ENCODE measurements at places on chromosomes 13 and 19.

- no peak for DNase-seq
Observed at GRCh38 chr13:89568746-89569145, 1778.7 kb upstream of the MIR17HG start.

- DNase-seq, result no peak
Observed at GRCh38 chr19:57934820-57935665, at the start of gene ZNF418. TSS of gene ZNF418 (minus strand) at chr19:57935402. CDS start at chr19:57933822, 1,580 bp downstream.

GRCh38 chr13:77584106-77584505 lies 48.6 kb downstream of the SCEL start:
- no peak for DNase-seq

- no peak for DNase-seq
Observed at GRCh38 chr19:3672575-3672948, 27.7 kb downstream of the PIP5K1C start.

DNA sequence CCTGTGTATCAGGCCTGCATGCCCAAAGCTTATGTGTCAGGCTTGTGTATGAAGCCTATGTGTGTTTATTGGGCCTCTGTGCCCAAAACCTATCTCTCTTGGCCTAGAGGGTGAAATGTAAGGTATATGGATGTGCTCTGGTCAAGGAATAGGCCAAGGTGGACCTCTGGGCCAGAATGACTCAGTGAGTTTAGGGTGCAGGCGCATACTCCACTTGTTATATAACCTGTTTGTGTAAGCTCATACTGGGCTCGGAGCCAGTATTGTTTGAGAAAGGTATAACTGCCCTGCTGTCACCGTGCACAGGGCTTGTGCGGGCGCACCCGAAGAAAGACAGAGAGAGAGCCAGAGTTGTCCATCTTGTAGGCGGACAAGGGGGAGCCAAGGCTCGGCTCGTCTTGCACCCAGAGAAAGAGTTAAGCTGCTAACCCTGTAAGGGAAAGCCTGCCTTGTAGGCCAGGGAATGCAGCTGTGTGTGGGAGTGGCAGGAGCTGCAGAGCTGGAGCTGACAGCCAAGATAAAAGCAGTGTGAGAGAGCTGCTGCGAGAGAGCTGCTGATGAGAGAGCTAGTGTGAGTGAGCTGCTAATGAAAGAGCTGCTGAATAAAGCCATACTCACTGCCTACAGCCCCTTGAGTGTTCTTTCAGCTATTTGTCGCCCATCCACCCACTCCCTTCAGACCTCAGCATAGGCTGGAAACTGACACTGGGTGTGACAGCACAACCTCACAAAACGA lies 43.4 kb upstream of the N4BP2L1 start:
- DNase-seq, result no peak

DNA sequence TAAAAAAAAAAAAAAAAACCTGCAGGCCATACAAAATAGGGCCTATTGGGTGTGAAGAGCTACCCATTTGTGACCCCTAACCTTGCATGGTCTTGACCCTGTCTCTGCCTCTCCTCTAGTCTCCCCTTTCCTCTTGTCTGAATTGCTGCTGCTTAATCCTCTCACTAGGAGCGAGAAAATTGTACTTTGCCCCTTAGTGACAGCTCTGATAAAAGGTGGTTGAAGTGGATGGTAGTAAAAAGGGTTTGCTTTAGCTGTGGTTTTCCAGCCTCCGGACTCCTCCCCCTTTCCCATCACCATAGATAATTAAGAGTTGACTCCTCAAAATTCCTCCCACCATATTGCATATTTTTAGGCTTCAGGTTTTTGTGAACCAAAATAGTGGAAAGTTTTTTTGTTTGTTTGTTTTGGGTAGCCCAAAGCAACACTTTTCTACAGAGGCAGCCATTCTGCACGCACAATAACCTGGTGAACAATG lies 23.5 kb downstream of the ACTN4 start:
- DNase-seq, result no peak

GRCh38 chr13:105341256-105341655 lies 1194.2 kb downstream of the EFNB2 start:
- DNase-seq, result no peak

DNA sequence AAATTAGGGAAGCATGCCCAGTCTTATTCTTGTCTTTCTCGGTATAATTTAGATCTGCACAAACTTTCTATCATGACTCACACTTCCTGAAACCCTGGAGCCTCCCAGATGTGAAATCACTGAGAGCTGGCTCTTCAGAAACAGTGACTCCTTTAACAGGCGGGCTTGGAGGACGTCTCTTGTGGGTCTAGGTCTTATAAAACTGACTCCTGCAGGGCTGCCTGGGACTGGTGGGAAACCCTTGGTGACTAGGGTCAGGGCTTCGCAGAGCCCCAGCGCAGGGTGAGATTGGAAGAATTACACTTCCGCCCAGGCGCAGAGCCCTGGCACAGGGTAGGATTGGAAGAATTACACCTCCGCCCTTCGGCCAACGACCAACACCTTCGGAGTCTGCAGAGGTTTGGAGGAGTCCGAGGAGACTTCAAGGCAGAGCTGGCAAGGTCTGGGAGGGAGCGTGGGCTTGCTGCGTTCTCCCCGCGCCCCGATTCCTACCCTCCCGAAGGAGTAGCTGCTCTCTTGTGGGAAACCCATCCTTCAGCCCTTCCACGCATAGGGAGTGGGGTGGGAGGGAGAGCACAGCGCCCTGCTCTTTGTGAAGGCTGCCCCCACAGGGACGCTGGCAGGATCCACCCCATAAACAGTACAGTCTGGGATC lies 43.4 kb upstream of the MAP3K10 start:
- DNase-seq, result no peak

DNA sequence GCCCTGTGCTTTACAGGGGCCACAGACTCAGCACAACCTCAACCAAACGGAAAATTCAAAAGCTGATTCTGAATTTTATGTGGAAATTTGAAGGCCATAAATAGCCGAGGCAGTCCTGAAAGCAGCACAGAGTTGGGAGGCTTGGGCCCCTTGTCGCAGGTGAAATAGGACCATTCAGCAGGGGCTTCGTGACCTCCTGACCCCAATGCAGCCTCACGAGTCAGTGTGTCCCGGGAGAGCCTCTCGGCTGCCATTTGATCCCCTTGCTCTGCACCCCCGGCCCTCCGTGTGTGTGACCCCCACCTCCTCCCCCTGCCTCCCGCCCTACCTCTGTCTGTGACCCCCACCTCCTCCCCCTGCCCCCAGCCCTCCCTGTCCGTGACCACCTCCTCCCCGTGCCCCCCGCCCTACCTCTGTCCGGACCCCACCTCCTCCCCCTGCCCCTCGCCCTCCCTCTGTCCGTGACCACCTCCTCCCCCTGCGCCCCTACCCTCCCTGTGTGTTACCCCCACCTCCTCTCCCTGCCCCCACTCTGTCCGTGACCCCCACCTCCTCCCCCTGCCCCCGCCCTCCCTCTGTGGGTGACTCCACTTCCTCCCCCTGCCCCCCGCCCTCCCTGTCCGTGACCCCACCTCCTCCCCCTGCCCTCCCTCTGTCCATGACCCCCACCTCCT lies 41.7 kb upstream of the TFDP1 start:
- no peak for DNase-seq

DNA sequence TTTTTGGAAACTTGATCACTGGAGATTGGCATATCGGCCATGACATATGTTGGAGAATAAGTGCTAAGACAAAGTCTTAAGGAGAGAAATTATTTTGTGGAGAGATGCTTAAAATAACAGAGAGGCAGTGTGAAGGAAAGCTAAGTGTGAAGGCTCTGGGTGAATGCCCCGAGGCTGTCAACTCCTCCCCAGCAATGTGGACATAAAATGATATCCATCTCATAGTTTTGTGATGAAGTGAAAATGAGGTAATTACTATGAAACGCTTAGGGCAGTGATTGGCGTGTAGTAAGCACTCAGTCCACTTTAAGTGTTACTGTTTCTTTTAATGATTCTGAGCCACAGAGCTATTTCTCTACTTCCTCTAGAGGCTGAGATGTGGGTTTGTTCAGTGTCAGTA lies 195.8 kb upstream of the KLF12 start:
- no peak for DNase-seq

- DNase-seq, result no peak
Observed at GRCh38 chr19:11461453-11461852, 19.4 kb downstream of the ELAVL3 start.

DNA sequence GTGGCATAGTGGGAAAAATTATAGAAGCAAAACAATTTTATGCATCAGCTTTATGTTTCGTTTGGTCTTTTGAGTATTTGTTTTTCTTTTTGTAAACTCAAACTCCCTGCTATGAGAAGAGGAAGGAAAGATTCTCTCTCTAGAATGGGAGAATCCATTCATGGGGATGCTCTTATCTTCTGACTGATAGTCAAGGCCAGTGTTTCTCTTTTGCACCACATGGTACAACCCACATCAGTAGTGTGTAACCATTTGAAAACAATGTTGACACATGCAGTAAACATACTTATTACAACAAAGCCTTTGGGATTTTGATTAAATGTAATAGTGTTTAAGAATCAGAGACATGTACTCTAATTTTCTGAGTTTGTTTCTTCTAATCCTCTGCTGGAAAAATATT lies 490.5 kb downstream of the MYO16 start:
- no peak for DNase-seq

GRCh38 chr19:12544401-12544876 lies 6.8 kb downstream of the ZNF564 start:
- no peak for DNase-seq

Measured in COR-L47 (cell line).